ENCODE measurements at places on chromosomes 12 and 14. TPM values are rescaled to one million over a fixed set of nuclear protein-coding genes. Genes with fewer than 3 reads are reported as not detected.

- H3K4me3 ChIP-seq: peak overlapping the region; percentile 63
- peak; percentile 67 for DNase-seq
- no peaks in the 10 kb centered on the region for H3K36me3 ChIP-seq
- H3K4me1 ChIP-seq: peaks cover 5% of the 10 kb centered on the region
Measured at GRCh38 chr12:13255792-13256691, 59.5 kb downstream of the EMP1 start.

GRCh38 chr12:131927110-131928079 lies 1.7 kb upstream of the PUS1 start:
- no peak overlapping the region for H3K27ac ChIP-seq
- peaks cover 9% of the 10 kb centered on the region for H3K36me3 ChIP-seq
- no peaks in the 10 kb centered on the region for H3K27me3 ChIP-seq
- H3K4me1 ChIP-seq: peaks cover 14% of the 10 kb centered on the region

PGAM5 gene
- total RNA-seq: 21.5 TPM

FGF6 gene
- not detected for total RNA-seq

- no peak for DNase-seq
- H3K4me1 ChIP-seq: no peaks in the 10 kb centered on the region
- no peaks in the 10 kb centered on the region for H3K36me3 ChIP-seq
Measured at GRCh38 chr12:88367231-88367630, 213.0 kb downstream of the KITLG start.

DNA sequence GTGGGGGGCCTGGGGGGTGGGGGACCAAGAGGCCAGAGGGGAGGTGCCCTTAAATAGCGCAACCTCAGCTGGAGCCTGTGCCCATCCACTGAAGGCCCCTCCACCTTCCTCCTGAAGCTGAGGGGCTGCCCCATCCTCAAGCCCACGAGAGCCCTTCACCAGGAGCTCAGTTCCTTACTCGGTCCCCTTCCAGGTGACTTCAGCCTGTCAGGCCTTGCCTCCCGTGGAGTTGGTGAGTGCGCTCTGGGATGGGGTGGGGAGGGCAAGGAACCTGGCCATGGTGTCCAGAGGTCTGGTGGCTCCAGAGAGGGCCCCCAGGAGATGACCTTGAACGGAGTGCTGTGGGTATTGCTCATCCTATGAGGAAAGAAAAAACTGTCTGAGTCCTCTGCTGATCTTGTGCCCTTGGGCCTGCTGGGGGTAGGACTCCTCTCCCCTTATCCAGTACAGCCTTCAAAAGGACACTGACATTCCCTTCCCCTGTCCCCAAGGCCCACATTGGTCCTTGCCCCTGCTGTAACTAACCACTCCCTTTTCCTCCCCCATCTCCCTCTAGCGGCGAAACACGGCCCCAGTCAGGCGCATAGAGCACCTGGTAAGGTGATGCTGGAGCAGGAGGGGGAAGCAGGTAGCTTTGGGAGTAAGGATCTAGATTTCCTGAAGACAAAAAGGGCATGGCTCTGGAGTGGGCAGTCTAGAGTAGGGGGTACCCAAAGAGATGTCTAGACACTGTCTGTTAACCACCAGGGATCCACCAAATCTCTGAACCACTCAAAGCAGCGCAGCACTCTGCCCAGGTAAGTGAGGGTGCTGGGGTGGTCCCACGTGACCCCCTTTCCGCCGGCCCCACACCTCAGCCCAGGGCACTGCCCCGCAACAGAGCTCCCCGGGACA lies 3.6 kb downstream of the TNS2 start:
- H3K4me1 ChIP-seq: peaks cover 38% of the 10 kb centered on the region
- peak overlapping the region; percentile 78 for H3K4me3 ChIP-seq
- peaks cover 38% of the 10 kb centered on the region for H3K36me3 ChIP-seq
- no peaks in the 10 kb centered on the region for H3K27me3 ChIP-seq

DNA sequence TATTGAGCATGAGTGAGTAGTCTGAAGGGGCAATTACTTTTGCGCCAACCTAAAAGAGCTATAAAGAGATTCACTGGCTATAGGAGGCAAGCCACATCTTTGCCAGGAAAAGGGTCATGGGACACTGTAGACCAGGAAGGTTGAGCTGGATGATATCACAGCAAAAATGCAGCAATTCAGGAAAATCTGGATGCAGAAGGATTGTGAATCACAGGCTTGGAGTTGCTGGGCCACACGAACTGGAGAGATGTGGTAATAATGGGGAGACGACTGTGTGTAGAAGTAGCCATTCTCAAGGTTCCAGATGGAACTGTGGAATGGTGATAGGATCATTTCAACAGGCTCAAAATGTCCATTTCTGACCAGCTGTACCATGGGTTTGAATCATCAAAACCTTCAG lies 151.4 kb upstream of the DAAM1 start:
- no peaks in the 10 kb centered on the region for H3K4me1 ChIP-seq
- no peaks in the 10 kb centered on the region for H3K36me3 ChIP-seq
- H3K4me3 ChIP-seq: no peak overlapping the region
- DNase-seq: no peak

- H3K4me1 ChIP-seq: peaks cover 3% of the 10 kb centered on the region
- H3K27me3 ChIP-seq: no peaks in the 10 kb centered on the region
- no peak overlapping the region for H3K4me3 ChIP-seq
- DNase-seq: no peak
- H3K27ac ChIP-seq: no peak overlapping the region
Measured at GRCh38 chr12:107847830-107848229, 73.3 kb downstream of the ASCL4 start.

GRCh38 chr14:75165586-75166391 lies 10.6 kb downstream of the TMED10 start:
- H3K4me1 ChIP-seq: peaks cover 27% of the 10 kb centered on the region
- H3K27me3 ChIP-seq: no peaks in the 10 kb centered on the region
- H3K36me3 ChIP-seq: no peaks in the 10 kb centered on the region
- peak overlapping the region; percentile 2 for H3K4me3 ChIP-seq

PLBD1 gene
- total RNA-seq: 12.8 TPM

GRCh38 chr12:11739980-11740577 lies 90.6 kb downstream of the ETV6 start:
- no peak for DNase-seq
- no peak overlapping the region for H3K27ac ChIP-seq
- no peaks in the 10 kb centered on the region for H3K36me3 ChIP-seq
- H3K27me3 ChIP-seq: no peaks in the 10 kb centered on the region
- peaks cover 34% of the 10 kb centered on the region for H3K4me1 ChIP-seq

DNA sequence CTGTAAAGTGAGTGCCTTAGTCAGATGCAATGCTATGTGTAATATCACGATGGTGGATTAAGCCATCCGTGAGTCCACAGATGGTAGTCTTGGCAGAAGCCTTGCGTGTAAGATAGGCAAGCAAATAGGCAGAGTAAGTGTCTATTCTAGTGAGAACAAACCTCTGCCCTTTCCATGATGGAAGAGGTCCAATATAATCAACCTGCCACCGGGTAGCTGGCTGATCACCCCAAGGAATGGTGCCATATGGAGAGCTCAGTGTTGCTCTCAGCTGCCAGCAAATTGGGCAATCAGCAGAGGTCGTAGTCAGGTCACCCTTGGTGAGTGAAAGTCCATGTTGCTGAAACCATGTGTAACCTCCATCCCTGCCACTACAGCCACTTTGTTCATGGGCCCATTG lies 371.2 kb upstream of the LRFN5 start:
- H3K4me3 ChIP-seq: no peak overlapping the region
- DNase-seq: no peak
- H3K36me3 ChIP-seq: no peaks in the 10 kb centered on the region
- no peaks in the 10 kb centered on the region for H3K27me3 ChIP-seq
- no peaks in the 10 kb centered on the region for H3K4me1 ChIP-seq
- H3K27ac ChIP-seq: no peak overlapping the region

- DNase-seq: no peak
- no peak overlapping the region for H3K4me3 ChIP-seq
Measured at GRCh38 chr12:68263366-68263765, 10.0 kb upstream of the IL22 start.

DNA sequence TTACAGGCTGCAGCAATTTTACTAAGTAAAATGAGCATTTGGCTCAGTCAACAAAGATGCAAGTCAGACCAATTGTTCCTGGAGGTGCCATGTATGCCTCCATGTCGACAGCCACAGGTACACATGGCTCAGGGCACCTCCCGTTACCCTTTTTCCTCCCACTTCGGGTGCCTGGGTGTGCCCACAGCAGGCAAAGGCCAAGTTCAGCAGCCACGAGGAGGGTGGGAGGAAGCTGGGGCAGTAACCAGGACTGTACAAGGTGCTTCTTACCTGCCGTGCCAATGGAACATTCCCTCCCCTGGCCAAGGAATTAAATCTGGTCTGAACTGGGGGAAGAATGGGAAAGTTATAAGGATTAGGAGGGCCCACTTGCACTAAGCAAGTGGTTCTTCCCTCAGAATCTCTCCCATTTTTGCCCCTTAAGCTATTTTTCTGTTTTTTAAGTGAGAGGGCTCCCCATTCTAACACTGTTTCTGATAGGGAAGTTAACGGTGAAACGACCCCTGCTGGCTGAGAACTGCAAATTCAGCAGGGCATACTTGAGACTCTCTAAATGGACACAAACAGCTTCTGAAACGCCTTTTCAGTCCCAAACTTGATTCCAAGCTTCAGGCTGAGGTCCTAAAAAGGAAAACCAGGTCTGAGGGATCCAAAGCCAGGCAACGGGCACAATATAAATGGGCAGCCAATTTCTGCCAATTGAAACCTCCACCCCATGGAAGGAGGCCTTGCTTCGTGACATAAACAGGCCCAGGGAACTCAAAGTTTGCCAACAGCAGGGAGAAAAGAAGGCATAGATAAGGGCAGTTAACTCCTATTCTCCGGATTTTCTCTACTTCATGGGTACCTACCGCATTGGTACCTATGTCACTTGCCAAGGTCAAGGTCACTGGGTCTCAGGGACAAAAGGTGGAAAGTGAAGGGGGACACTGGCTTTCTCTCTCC lies 24.8 kb downstream of the CLECL1 start:
- H3K36me3 ChIP-seq: no peaks in the 10 kb centered on the region
- H3K4me3 ChIP-seq: no peak overlapping the region
- H3K4me1 ChIP-seq: no peaks in the 10 kb centered on the region
- no peak for DNase-seq
- no peaks in the 10 kb centered on the region for H3K27me3 ChIP-seq
- no peak overlapping the region for H3K27ac ChIP-seq

- DNase-seq: no peak
- H3K27ac ChIP-seq: no peak overlapping the region
- H3K27me3 ChIP-seq: no peaks in the 10 kb centered on the region
- no peaks in the 10 kb centered on the region for H3K36me3 ChIP-seq
- no peaks in the 10 kb centered on the region for H3K4me1 ChIP-seq
- H3K4me3 ChIP-seq: no peak overlapping the region
Measured at GRCh38 chr14:44803239-44803905, 158.4 kb downstream of the KLHL28 start.

- H3K36me3 ChIP-seq: peaks cover 38% of the 10 kb centered on the region
- no peak overlapping the region for H3K27ac ChIP-seq
- no peak overlapping the region for H3K4me3 ChIP-seq
- no peaks in the 10 kb centered on the region for H3K4me1 ChIP-seq
Measured at GRCh38 chr14:88481794-88482193, 73.0 kb downstream of the PTPN21 start.

CPNE6 gene
- 1.3 TPM for total RNA-seq

- H3K36me3 ChIP-seq: no peaks in the 10 kb centered on the region
- no peak overlapping the region for H3K27ac ChIP-seq
- no peaks in the 10 kb centered on the region for H3K27me3 ChIP-seq
- H3K4me3 ChIP-seq: no peak overlapping the region
- DNase-seq: no peak
Measured at GRCh38 chr12:105453316-105453715, 122.8 kb downstream of the C12orf75 start.

TBC1D30 gene
- total RNA-seq: 19.0 TPM

GRCh38 chr14:79758985-79759384 lies 452.3 kb downstream of the DIO2 start:
- no peak for DNase-seq
- no peaks in the 10 kb centered on the region for H3K4me1 ChIP-seq
- no peak overlapping the region for H3K4me3 ChIP-seq
- no peaks in the 10 kb centered on the region for H3K36me3 ChIP-seq
- H3K27me3 ChIP-seq: no peaks in the 10 kb centered on the region
- H3K27ac ChIP-seq: no peak overlapping the region

DNA sequence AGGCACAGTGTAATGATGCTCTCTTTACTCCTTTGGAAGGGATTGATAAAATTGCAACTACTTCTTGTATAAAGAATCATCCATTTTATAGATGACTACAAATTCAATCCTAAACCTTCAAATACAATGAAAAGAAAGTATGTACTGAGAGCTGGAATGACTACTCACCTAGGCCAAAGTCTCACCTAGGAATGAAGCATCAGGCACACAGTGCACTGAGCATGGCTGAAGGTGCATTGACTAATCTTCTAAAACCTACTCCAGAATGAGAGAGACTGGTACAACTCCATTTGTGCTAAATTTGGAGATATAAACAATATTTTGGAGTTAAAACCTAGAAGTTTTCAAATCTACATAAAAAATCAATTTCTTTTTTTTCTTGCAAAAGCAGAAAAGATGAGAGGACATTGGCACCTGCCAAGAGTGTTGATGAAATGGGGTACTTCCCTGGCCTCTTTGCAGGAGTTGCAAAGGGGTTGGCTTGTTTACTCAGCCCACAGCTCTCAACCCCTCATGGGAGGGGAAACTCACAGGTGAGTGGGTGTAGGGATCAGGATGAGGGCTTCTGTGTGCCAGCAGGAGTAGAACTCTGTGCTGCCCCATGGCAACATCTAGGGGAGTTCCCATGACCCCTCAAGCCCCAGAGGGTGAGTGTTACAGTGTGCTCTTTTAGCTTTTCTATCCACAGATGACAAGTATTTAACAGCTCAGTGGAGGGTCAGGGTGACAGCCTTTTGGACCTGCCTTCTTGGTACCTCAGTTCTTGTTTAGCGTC lies 31.3 kb downstream of the CLECL1 start:
- no peaks in the 10 kb centered on the region for H3K27me3 ChIP-seq
- no peak overlapping the region for H3K4me3 ChIP-seq
- no peak for DNase-seq
- no peak overlapping the region for H3K27ac ChIP-seq

OTOGL gene
- 0.14 TPM for total RNA-seq

LRFN5 gene
- 4.7 TPM for total RNA-seq

GRCh38 chr14:104805941-104806624 lies 5.2 kb downstream of the ZBTB42 start:
- no peak for DNase-seq
- no peak overlapping the region for H3K4me3 ChIP-seq
- no peaks in the 10 kb centered on the region for H3K36me3 ChIP-seq
- no peak overlapping the region for H3K27ac ChIP-seq

- no peaks in the 10 kb centered on the region for H3K27me3 ChIP-seq
- H3K4me3 ChIP-seq: no peak overlapping the region
- no peak overlapping the region for H3K27ac ChIP-seq
- H3K4me1 ChIP-seq: no peaks in the 10 kb centered on the region
- no peak for DNase-seq
Measured at GRCh38 chr12:118337194-118337838, 35.4 kb downstream of the TAOK3 start.

GRCh38 chr12:94165138-94165537 lies 16.8 kb downstream of the PLXNC1 start:
- DNase-seq: no peak
- no peaks in the 10 kb centered on the region for H3K27me3 ChIP-seq
- no peak overlapping the region for H3K4me3 ChIP-seq
- H3K4me1 ChIP-seq: no peaks in the 10 kb centered on the region
- H3K36me3 ChIP-seq: no peaks in the 10 kb centered on the region

DNA sequence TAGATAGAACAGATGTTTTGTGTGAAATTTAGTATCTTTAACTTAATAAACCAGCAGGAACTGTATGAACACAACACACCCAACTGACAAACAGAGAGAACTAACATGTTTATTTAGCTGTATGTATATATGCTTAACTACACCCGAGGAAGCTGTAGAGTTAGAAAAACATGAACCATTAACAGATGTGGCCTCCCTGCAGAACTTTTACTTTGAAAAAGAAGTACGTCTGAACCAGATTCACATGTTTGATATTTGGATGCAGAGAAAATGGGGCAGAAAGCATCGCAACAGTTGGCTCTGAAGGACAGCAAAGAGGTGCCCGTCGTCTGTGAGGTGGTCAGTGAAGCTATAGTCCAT lies at the start of gene REP15:
Gene REP15 (plus strand): TSS at position 155 of the 360 bp plus-strand sequence. CDS start 116 bp downstream, at position 271.
- H3K4me1 ChIP-seq: no peaks in the 10 kb centered on the region
- no peak within 1 kb of the TSS for H3K27ac ChIP-seq

All from thoracic aorta (tissue), 2 donors.